ENCODE measurements at places on chromosomes 7 and 10.

DNA sequence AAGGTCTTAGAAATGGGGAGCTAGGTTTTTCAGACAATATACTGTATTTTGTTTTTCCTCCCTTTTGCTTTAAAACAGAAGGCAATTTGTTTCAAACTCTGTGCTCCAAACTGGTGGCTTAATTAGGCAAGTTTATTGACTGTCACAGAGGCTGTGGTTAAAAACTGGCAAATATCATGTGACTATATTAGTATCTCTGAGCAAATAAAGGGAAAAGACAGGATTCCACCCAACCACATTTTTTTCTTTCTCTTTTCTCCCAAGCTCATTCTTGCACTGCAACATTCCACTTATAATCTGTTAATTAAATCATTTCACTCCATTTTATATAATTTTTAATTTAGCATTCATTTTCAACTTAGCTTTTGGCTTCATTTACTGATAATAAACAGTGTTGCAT lies 615.8 kb downstream of the AUTS2 start:
- no peak for DNase-seq

DNA sequence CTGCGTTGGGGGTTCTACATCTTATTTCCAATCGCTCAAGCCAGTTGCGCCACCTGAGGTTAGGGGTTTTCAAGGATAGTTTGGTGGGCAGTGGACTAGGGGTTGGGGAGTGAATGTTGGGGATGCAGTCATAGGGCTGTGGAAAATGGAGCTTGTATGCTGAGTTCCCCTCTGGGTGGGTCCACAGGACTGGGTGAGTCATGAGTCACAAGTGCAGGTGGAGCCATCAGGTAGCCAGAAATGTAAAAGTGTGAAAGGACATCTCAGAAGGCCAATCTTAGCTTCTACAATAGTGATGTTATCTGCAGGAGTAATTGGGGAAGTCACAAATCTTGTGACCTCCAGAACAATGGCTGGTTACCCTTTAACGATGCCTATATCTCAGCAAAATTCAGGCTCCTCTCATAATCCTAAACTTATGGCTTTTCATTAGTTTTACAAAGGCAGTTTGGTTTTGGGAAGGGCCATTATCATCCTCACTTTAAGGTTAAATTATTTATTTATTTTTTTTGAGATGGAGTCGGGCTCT lies 18.0 kb upstream of the MKRN1 start:
- no peak for DNase-seq

DNA sequence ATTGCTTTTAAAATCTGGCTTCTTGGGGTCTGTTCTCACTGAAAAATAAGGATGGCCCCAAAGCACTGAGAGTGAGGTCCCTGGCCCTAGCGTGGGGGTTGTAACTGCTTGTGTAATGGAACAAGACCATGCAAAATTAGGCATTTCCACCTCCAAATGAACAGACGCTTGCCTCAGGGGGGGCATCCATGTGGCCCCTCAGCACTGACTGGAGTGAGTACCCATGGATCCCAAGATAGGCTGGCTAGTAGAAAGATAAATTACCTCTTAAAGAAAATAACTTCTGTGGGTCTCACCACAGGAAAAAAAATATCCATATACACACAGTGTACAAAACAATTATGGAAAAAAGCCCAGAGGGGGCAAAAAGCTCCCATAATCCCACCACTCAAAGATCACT lies 15.2 kb upstream of the CPA1 start:
- no peak for DNase-seq

DNA sequence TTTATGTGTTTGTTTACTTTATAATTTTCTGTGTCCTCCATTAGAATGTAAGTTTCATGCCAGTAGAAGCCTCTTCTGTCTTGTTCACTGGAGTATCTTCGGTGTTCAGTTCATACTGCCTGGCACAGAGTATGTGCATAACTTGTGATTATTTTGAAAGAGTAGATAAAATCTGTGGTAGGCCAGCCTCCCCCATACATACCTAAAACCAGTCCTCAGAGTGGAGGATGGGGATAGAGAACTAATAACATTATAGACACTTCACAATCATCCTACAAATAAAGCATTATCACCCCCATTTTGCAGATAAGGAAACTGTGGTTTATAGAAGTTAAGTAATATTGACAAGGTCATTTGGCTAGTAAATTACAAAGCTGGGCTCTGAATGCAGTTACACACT lies 28.0 kb downstream of the VIM start:
- DNase-seq = no peak

GRCh38 chr7:40419806-40420205 lies 285.0 kb downstream of the SUGCT start:
- DNase-seq = no peak

DNA sequence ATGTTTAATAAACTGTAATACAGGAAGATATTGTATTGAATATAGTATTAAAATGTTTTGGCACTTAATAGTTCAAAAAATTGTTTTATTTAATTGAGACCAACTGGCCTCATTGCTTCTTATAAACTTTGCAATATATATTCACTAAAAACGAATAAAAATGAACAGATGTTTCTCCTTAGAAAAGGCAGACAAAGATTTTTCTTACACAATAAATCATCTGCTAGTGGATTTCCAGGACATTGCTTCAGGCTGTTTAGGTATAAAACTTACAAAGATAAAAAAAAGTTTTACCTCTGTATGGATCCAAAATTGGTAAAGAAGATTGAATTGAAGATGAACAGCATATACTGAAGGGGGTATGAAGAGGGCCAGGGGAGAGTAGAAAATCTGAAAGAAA lies 143.6 kb downstream of the AGMO start:
- no peak for DNase-seq

GRCh38 chr10:47443145-47443544 lies 40.8 kb downstream of the ANXA8 start:
- no peak for DNase-seq

GRCh38 chr7:37310327-37311080 lies 138.2 kb downstream of the ELMO1 start:
- no peak for DNase-seq

GRCh38 chr7:80428161-80429054 lies 83.5 kb downstream of the GNAT3 start:
- DNase-seq = no peak

GRCh38 chr7:80832006-80832405 lies 86.8 kb downstream of the SEMA3C start:
- no peak for DNase-seq

DNA sequence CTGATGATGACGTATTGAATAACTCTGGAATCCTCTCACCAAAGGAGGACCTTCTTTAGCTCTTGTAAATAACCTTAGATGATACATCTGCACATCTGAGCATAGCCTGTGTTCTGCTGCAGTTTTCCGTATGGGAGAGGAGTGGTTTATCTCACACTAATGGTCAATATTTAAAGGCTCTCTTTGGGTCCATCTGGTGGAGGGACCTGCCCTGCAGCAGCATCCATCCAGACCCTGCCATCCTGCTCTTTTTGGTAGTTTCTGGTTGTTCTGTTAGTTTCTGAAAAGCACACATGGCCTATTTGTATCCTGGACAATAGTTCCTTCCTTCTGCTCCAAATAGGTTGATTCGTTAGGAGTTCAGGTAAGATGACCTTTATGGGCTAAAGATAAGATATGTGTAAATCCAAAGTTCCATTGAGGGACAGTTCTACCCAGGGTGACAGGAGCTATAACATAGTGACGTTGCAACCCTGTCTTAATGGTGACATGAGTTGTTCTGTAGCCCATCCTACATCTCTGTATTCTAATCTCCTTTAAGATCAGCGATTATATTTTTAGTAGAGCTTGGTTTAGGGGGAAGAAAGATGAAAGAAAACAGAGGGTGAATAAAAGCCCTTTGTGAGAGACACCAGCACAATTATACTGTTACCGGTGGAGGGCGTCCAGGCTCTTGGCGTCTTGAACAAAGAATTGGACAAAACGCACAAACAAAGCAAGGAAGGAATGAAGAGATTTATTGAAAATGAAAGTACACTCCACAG lies 60.0 kb upstream of the KLF14 start:
- DNase-seq = no peak

GRCh38 chr7:138436388-138436787 lies 23.7 kb upstream of the TRIM24 start:
- no peak for DNase-seq

DNA sequence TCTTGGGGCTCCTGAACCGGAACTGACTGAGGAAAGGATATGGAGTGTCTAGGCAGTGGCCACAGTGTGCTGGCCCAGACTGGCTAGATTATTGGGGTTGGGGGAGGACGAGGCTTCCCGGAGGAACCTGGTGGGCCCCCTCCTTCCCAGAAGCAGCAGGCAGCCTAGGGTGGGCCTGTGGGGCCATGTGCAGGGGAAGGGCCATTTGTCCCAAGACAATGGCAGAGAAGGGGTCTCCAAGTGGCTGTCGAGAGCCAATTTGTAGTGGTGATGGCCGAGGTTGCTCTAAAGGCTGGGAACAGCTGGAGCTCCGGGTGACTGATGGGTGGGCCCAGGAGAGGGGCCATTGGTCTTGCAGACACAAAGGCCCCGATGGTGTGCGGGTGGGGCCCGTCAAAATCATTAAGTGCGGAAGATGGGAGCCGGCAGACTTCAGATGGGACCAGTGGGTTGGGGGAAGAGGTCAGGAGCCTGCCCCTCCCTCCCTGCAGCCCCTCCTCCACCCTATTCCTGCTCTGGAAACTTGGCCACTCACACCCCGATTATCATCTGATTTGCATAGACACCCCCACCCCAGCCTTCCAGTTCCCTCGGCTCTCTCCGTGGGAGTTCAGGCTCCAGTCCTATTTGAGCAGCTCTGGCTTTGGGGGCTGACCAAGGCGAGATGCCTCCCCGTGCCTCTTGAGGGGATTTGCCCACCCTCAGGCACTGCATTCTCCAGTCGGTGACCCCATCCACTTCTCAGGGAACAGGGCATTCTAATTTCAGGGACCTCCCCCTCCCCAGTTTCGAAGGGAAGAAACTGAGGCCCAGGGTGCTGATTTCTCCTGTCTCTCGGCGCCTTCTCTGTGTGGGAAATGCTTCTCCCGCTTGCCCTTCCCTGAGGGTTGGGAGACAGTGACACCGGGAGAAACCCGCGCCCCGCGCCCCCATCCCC lies 36.0 kb upstream of the PAX2 start:
- DNase-seq = no peak

GRCh38 chr7:149027611-149028345 lies 527 bp downstream of the PDIA4 start:
- DNase-seq = no peak

GRCh38 chr10:48333856-48334255 lies 27.4 kb downstream of the MAPK8 start:
- DNase-seq = no peak

DNA sequence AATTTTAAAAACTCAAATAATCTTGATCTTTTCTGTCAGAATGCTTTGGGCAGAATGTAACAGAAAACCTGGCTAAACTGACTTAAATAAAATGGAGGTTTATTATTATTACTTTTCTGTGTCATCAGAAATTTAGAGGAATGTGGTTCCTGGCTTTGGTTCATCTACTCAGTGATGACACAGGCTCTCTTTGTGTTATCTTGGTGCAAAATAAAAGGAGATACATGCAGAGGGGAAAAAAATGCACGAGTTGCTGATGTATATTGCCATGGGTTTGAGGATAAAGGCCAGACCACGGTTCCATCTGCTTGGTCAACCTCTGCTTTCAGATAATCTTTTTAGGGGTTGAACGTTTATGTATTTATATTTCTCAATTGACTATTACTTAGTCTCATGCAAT lies 181.4 kb downstream of the SUGCT start:
- no peak for DNase-seq

- no peak for DNase-seq
These were observed 12.9 kb upstream of the HOXA13 start for GRCh38 chr7:27212497-27213432.

GRCh38 chr10:27815846-27816245 lies 70.2 kb upstream of the MKX start:
- DNase-seq = no peak

DNA sequence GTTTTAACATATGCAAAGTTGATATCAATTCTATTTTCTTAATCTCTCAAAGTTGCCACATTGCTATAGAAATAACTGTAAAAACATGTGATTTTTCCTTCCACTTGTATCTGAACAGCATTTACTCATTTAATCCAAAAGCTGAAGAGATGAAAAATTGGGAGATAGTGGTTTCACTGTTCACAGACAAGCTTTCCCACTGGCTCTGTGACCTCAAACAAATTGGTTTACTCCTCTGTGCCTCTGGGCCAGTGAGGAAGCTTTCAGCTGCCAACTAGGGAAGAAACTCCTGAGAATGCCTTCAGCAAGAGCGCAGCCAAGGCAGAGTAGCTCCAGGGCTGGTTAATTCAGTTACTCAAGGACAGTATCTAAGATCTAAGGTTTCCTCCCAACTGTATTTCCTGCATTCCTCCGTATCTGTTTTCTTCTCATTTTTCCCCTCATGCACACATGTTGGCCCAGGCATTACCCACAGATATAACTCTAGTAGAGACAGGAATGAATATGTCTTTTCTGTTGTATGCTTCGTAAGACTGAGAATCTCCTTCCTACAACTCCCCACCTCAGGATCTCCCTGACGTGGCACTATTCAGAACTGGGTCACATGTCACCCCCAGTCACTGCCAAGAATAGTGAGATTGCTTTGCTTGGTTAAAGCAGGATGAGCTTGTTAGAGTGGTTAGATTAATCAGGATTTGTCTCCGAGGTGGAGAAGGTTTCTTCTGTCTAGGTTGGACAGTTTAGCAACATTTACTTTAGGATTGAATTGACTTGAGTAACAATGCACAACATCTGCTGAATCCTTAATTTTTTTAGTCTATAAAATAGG lies 315.7 kb downstream of the NRG3 start:
- DNase-seq = no peak

DNA sequence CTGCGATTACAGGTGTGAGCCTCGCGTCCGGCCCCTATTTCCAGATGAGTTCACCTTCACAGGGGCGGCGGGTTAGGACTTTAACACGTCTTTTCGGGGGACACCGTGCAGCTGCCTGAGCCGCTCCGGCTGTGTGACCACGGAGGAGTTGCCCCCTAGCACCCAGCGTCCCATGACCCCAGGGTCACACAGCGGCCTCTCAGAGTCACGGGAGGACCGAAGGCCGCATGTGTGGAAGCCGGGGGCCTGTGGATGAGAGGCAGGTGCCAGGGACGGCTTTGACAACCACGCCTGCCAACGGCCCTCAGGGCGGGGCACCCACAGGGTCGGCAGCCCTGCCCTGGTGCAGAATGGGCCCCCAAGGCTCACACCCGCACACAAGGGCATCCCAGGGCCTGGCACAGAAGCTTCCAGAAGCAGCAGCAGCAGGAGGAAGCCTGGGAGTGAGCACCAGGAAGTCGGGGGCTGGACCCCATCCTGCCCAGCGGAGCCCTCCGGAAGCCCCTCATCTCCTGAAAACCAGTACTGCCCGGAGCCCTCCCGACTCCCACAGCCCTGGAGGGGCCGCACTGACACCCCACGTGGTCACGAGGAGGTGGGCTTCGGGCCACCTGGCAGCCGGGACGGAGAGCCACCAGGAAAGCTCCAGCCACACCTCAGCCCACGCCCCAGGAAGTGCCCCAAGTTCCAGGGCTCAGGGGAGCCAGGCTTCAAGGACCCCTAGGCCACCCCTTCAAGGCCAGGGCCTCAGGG lies 32.7 kb downstream of the ADAP1 start:
- DNase-seq = no peak
